ENCODE measurements at places on chromosomes 5 and 9.

DNA sequence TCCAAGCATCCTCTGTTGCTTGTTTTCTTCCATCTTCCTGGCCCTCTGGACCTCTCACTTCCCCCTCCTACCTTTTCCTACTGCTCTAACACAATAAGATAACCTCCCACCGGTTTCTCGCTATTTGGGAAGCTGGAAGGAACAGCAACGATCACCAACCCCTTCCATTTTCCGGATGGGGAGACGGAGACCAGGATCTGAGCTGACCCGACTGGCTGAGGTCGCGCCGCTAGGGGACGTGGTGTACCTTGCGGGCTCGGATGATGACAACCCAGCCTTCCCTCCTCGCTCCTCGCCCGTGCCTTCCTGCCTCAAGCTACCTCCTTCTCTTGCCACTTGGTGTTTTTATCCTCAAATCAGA is 1.9 kb downstream of the LPAR1 start:
- peak; percentile 22 for DNase-seq

DNA sequence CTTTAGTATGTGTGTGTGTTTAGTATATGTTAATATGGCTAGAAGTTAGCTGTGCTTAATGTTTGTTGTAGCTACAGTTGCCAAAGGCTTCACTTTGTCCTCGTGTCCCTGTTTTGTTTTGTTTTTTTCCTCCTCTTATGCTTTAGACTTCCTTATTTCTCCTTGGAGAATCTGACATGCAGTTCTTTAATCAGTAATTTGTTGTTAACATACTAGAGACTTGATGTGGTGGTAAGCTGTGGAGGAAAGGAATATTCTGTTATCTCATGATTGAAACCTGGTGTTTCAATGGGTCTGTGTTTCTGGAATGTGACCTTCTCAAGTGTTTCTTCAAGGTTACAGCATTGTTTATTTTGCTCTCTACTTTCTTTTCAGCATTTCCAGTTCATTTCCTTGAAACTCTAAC is 515.6 kb upstream of the ST8SIA4 start:
- DNase-seq, result no peak

- DNase-seq, result no peak
These were observed 44.4 kb upstream of the CPLX2 start for GRCh38 chr5:175826980-175827379.

- no peak for DNase-seq
These were observed 1.5 kb downstream of the CARD9 start for GRCh38 chr9:136372006-136372405.

GRCh38 chr9:131708226-131709002 is 31.5 kb downstream of the RAPGEF1 start:
- no peak for DNase-seq

- no peak for DNase-seq
These were observed 27.1 kb upstream of the GAS1 start for GRCh38 chr9:86974421-86974820.

GRCh38 chr9:19160085-19160484 is 32.8 kb upstream of the PLIN2 start:
- DNase-seq, result no peak

- DNase-seq, result no peak
These were observed 87.6 kb downstream of the FREM1 start for GRCh38 chr9:14822666-14823065.

- no peak for DNase-seq
These were observed 138.4 kb downstream of the C9orf152 start for GRCh38 chr9:110069326-110070248.

DNA sequence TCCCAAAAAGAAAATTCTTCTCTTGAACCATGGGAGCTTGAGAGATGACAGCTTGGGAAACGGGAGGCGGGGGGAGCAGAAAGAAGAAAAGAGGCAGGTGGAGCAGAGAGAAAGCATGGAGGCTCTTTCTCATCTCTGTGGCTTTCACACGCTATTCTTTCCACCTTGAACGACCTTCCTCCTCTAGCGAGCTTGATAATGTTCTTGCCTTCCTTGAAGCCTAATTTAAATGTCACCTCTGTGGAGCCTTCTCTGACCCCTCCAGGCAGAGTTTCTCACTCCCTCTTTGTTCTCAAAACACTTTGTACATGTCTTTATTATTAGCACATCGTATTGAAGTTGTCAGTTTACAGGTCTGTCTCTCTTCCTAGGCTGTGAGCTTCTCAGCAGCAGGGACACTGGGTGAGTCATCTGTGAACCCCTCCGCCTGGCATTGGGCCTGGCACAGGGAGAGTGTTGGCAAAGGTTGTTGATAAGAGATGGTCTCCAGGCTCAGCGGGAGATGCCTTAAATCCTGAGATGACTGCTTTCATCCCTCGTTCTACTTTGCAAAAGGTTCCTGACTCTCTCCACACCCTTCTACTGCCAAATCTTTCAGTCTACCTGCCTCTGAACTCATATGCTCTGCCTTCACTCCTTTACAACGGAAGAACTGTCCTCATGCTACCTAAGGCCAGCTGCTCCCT is 14.1 kb upstream of the STRBP start:
- no peak for DNase-seq

GRCh38 chr9:90070056-90070455 is 465.2 kb downstream of the GADD45G start:
- no peak for DNase-seq

DNA sequence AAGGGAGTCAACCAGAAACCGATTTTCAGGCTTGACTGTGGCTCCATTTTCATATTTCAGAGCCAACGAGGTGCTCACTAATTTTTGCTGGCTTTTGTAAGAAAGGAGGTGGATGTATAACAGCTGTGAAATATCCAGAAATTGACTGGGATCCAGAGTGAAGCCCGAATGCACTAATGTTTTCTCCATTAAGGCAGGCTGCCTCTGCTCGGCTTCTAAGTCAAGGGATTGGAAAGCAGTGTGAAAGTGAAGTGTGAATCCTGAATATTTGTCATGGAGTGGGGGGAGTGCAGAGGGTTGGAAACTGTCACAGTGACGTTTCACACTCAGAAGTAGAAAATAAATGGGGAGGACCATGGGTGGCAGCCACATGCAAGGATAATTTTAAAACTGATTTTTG is 237.4 kb downstream of the GOLPH3 start:
- no peak for DNase-seq

GRCh38 chr9:68927165-68927564 is 86.7 kb downstream of the PRKACG start:
- DNase-seq, result no peak

GRCh38 chr5:154949781-154950180 is 8.9 kb downstream of the MRPL22 start:
- DNase-seq, result no peak

- DNase-seq, result no peak
These were observed 70.6 kb downstream of the IQGAP2 start for GRCh38 chr5:76473661-76474060.

GRCh38 chr5:14144586-14145434 is 1.7 kb downstream of the TRIO start:
- peak; percentile 82 for DNase-seq

- no peak for DNase-seq
These were observed 223 bp downstream of the LRSAM1 start for GRCh38 chr9:127451608-127451857.

- DNase-seq, result no peak
These were observed 396.0 kb upstream of the ZNF608 start for GRCh38 chr5:125142458-125142857.

DNA sequence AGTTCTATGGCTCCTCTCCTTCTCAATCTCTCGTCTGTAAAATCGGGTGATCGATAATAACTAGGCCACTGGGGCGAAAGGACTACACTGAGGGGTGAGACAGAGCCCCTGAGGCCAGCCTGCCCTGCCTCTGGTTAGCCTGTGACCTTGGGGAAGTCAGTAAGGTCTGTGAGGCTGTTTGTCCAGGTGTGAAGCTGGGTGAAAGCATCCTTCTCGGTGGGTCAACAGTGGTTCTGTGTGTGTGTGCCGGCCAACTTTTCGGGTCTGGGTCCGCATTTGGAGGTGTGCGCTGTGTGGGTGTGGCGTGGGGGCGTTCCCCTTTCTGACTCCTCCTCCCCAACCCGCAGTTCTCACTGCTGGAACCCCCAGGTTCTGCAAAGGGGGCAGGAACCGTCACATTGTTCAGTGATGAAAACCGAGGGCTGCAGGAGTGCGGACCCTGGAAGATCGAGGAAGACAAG is 5.0 kb upstream of the RNF44 start:
- peak; percentile 44 for DNase-seq

DNA sequence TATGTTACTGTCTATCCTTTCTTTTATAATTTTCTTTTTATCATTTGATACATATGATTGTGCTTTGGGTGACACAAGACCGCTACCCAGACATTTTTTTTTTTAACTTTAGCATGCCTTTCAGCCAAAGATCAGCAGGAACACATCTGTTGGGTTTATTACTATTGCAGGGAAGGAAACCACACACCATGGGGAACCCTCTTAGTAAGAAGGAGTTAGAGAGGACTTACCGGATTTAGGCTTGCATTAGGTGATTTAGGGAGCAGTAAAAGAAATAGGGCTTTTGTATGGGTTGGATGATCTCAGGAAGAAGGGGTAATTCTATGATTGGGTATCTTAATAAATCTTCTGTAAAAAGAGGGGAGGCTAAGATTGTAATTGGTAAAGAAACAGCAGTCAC is 138.2 kb downstream of the SNX18 start:
- DNase-seq, result no peak

- no peak for DNase-seq
These were observed 167.9 kb upstream of the BRINP1 start for GRCh38 chr9:119537138-119537537.

GRCh38 chr9:87198716-87199115 is 251.4 kb upstream of the GAS1 start:
- DNase-seq, result no peak

DNA sequence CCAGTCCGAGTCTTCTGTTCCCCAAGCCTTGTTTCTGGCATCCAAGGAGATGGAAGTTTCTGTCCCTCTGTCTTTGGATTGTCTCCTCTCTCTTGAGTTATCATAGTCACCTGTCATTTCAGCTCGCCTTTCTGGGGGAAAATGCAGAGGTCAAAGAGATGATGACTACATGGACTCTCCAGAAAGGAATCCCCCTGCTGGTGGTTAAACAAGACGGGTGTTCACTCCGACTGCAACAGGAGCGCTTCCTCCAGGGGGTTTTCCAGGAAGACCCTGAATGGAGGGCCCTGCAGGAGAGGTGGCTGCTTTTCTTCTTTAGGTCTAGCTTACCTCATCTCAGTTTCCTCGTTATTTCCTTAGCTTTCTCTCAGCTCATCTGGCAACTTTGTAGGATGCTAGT is 25.1 kb downstream of the ERAP2 start:
- no peak for DNase-seq

DNA sequence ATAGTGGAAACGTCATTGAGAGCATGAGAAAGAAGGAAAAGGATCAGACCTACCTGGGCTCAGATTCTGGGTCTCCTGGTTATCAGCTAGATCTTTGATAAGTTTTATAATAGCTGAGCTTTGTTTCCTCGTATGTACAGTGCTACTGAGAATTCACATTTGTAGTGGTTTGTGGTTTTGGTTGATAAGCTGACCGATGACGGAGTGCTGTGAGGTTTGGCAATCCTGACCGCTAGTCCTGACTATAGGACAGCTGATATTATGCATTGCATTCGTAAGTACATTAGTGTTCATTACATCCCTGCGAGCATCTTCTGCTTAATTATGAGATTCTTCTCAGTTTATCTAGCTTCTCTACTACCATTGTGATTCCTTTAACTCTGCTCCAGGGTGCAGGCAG is 190.7 kb upstream of the SLC27A6 start:
- DNase-seq, result no peak

DNA sequence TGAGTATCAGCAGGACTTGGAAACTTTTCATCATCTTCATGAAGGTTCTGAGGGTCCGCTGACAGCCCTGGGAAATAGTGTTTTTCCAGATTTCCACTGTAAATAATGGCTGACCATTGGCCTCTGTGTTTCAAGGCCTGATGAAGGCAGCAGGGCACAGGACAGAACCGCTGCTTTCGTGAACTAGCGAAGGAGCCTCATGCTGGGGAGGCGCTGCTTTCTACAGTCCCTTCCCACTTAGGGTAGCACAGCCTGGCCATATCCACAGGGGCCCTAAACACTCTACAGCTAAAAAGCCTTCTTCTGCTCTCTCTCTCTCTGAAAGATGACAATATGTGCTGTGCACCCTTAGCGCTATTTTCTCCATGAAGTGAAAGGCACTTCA is 118.2 kb downstream of the MED27 start:
- DNase-seq, result no peak

GRCh38 chr9:77769246-77769645 is 121.1 kb upstream of the GNA14 start:
- DNase-seq, result peak; percentile 74

- DNase-seq, result no peak
These were observed 20.7 kb upstream of the NOTCH1 start for GRCh38 chr9:136566553-136566895.

DNA sequence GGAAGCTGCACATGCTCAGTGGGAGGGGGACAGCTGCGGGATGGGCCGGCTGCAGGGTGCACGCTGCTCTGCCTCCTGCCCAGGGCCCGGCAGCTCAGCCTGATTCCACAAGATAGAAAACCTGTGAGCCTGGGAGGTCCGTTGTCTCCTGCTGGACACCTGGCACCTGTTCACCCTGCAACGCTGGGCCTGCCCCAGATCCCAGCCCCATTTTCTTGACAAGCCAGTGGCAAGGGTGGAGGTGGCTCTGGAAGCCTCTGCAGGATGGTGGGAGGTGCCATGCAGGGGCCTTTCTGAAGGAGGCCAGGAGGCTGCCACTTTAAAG is 68.1 kb upstream of the RNF130 start:
- no peak for DNase-seq

DNA sequence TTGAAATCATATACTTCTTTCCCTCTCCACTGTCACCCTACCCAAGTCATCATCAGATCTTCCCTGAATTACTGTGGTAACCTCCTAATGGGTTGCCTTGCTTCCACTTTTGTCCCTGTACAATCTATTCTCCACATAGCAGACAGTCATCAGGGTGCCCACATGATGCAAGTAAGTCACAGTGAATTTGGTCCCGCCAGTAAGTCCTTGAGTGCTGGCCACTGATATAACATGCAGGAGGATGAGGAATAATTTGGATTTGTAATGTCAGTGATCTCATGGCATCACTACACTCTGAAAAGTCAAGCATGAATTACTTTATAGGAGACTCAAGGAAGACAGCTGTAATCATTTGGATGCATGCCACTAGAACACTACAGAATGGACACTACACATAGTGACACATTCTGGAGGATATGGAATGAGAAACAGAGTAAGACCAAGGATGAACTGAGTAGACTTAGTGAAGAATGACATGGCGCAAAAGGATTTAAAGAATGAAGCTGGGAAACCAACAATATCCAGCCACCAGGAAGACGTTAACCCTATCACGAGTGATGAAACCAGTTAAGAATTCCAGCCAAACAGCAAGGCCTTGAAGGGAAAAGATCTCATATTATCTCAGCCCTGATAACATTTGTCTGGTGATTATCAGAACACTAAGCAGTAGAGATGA is 28.6 kb downstream of the MARCHF3 start:
- no peak for DNase-seq

DNA sequence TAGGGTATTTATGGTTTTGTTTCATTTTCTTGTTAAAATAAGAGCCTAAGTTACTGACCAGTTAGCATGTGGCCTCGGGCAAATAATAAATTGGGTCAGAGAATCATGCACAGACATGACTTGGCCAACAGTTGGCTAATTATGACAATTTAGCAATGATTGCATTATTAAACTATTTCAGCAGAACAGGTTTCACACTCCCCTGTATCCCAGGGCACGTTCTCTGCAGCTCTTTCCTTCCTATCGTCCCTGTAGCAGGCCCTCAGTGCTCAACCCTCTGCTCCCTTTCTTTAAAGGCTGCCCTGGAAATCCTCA is 167.9 kb downstream of the TSSK1B start:
- no peak for DNase-seq
